ENCODE measurements at places on chromosomes 7 and 10.

DNA sequence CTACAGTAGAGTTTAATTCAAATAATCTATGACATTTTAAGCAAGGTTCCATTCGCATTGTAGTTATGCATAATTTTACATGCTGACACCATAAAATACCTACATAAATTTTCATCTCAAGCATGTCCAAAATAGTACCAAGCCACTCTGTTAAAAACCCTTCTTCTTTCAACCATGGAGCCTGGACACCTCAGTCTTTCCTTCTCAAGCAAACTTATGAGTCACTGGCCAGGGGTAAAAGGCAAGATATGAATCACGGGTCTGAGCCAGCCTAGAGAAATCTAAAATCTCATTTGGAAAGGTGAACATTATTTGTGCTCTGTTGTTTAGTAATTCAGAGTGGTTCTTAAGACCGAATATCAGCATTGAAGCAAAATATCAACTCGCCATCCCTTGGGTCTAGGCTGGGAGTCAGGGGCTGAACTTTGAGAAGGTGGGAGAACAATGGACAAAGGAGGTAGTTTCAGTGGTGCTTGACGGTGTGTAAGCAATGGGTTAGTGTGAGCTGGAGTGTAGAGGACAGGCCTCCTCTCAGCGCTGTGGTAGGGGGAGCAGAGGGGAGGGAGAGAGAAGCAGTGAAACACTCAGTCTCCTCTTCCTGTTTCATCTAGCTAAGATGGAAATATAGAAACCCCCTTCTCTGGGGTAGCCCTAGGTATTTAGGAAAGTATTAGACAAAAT lies 19.1 kb upstream of the GPAM start:
- peak; percentile 33 for DNase-seq

- DNase-seq = no peak
Measured at GRCh38 chr10:2335626-2336025, 598.3 kb upstream of the ADARB2 start.

DNA sequence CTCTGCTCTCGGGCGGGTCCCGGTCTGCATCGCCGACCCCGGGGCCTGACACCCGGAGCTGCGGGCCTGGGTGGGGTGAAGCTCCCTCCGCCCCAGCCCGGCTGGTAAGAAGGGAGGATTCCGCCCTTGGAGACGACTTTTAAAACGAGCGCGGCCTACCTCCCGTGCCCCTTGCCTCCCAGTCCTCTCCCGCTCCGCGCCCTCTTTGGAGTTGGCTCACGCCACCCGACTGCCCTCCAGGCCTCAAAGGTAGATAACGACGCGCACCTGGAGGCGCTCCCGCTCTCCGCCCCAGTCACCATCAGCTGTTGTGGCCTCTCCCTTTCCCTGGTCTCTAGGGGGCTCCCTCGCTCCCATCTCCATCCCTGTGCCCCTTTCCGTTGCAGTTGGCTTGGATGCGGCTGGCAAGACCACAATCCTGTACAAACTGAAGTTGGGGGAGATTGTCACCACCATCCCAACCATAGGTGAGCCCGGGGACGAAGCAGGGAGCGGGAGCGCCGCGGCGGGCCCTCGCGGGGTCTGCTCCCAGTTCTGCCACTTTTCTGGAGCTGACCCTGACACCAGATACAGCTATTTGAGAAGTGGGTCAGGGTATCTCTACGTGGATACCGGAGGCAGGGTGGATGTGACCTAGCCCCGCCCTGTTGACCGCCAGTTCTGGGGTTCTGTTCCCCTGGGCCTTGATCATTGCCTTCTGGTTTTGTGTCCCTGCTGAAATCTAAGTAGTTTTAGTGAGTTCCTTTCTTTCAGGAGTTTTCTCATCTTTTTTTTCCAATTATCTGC lies 679 bp downstream of the ARF5 start:
- DNase-seq = peak; percentile 60

GRCh38 chr10:2800178-2800577 lies 267.2 kb upstream of the PFKP start:
- no peak for DNase-seq

DNA sequence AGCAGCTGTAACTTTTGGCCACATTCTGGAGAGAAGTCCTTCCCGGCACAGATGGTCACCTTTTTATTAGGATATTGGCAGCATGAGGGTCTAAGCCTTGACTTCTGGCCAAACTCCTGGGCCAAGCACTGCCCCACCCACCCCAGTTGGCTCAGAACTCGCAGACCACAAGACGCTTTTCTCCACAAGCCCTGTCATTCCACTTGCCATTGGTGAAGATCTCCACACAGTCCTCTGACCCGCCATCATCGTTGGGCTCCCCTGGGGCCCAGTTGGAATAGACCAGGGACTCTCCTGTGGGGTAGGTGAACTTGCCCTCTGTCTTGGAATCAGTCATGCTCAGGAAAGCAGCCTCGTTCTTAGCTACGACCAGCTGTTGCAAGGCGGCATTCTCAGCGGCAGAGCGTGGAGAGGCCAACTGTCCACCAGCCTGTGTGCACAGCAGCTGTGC lies 11.2 kb downstream of the SFTPD start:
- no peak for DNase-seq

- DNase-seq = no peak
Measured at GRCh38 chr10:114661212-114661880, 3.3 kb upstream of the ABLIM1 start.

Measured in GM20000 (cell line).